Amniotic stem cell (primary cell): ENCODE measurements at places on chromosomes 2 and 18.

GRCh38 chr2:187581125-187581896, 27.1 kb upstream of the TFPI start:
- no peak for DNase-seq

- DNase-seq = no peak
Measured at GRCh38 chr2:16663121-16663905, 2.3 kb downstream of the CYRIA start.

DNA sequence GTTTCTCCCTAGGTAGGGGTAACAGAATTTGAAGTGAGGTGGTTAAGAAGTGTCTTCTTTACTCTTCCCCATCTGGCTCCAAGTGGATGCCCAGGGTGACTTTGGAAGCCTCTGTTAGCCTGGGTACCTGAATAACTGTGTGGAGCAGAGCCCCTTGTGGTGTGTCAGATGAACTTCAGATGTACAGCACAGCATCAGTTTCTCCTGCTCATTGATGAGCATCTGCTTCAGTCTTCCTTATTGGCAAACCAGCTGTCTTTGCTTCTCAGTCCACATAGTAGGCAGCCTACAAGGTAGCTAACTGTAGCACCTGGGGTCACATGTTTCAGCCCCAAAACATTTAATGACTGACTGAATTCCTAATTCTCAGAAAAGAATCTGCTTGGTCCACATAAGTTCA, 56.2 kb upstream of the ATP8B1 start:
- no peak for DNase-seq

- no peak for DNase-seq
Measured at GRCh38 chr2:20113986-20114938, 62.8 kb upstream of the LAPTM4A start.

GRCh38 chr2:158102446-158102845, 770 bp downstream of the UPP2 start:
- DNase-seq = no peak

DNA sequence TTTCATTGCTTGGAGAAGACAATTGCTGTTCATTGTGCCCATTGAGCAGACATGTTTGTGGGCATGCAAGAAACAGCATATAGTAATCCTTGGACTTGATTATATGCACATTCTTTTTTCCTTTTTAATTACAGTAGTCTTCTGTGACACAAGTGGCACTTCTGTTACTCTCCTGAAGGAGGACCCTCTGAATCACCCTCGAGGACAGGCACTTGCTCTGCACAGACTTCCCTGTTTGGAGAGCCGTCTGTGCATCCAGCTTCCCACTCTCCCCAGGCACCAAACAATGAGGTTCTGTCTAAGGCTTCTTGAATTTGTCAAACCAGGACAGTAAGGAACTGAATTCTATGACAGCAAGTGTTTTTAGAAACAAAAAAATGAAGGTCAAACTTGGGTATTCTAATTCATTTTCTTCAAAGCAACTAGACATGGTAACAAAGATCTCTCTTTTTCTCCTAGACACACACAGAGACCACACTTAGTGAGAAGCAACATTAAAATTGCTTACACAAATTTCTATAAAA, 844.6 kb upstream of the ID2 start:
- no peak for DNase-seq

DNA sequence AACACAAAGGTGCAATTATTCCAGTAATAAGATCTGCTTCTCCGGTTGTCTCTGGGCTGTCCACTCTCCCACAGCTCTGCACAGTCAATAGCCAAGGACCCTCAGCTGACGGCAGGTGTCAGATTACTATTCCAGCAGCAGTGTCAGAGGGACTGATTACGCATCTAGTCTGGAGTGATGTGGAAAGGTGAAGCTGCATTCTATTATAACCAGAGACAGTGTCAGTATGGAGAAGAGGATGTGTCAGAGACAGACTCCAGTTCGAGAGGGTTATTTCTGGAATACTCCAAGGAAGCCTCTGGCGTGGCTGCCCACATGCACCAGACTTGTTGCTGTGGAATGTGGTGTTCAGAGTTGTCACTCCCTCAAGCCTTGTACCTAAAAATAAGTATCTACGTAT, 163.6 kb upstream of the TMEM200C start:
- DNase-seq = no peak
